ENCODE measurements at places on chromosomes 16 and 17. TPM values are rescaled to one million over a fixed set of nuclear protein-coding genes. Genes with fewer than 3 reads are reported as not detected.

DNA sequence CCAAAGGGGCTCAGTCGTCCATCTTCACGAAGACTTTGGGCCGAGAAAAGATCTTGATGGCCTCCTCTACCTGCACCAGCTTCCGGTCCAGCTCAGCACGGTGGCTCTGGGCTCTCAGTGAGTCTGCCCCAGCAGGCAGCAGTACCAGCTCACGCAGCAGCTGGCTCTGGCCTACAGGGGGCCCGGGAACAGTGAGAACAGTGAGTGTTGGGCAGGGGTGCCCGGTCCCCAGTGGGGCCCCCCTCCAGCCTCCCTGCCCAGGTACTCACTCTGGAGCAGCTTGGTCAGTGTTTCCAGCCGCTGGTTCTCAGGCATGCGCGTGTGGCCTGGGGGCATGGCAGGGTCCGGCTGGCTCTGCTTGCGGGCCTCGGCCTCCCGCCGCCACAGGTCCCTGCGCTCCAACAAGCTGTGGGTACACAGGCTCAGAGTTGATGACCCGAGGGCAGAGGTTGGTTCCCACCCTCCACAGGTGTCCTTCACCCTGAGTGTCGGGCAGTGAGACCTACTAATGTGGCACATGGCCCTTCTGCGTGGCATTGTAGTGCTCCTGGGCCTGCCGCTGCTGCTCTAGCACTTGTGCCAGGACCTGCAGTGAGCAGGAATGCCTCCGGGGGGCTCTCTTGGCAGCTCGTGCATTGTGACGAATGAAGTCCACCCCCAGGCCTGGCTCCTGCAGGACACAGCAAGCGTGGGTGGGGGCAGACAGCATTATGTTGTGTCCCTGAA, 2.6 kb downstream of the PARD6A start:
- no peak for DNase-seq

DNA sequence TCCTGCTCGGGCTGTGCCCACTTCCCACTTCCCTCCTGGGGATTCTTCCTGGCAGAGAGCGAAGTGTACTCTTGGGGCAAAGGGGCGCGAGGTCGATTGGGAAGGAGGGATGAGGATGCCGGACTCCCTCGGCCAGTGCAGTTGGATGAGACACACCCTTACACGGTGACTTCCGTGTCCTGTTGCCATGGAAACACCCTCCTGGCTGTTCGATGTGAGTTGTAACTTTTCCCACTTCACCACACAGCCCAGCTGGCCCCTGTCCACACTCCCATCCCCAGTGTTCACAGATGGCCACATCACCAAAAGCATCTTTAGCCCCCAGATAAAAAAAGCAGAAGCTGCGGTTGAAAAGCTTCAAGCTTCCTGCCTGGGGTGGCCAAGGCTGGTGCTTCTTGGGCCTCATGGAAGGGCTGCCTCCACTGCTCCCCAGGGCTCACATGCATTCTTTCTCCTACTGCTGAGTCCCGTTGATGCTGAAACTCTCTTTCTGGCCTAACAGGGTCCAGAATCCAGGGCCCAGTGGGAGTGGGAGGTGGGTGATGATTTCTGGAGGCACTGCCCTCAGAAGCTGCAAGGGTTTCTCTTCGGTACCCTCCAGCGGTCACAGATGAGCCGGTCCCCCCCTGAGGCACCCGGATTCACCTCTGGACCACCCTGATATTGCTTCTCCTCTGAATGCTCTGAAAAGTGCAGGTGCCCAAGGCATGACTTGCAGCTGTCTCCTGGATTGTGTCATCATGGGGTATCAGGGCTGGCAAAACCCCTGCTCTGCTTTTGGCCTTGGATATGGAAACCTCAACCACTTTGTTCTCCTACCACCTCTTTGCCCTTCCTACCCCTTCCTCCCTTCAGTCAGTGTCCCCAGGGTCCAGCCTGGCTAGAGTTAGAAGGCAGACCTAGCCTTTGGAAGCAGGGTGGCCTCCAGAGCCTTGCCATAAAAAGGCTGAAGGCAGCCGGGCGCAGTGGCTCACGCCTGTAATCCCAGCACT, 2.2 kb upstream of the TRAF4 start:
- no peak for DNase-seq

- no peak for DNase-seq
Observed at GRCh38 chr16:405548-406506, 4.1 kb downstream of the DECR2 start.

DNA sequence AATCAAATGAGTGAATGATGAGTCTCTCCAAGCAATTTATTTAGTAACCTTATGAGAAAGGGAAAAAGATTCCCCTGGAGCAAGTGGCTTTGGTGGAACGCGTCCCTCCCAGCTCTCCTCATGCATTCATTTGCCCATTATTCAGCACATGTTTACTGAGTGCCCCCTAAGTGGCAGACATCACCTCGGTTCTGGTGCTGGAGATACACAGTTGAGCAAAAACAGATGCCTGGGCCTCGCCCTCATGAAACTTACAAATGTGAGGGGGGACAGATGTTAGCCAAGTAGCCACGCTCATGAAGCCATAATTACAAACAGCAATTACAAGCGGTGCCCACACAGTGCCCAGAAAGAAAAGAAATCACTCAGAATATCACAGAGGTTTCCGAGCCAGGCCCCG, 45.1 kb upstream of the CIBAR2 start:
- no peak for DNase-seq

DNA sequence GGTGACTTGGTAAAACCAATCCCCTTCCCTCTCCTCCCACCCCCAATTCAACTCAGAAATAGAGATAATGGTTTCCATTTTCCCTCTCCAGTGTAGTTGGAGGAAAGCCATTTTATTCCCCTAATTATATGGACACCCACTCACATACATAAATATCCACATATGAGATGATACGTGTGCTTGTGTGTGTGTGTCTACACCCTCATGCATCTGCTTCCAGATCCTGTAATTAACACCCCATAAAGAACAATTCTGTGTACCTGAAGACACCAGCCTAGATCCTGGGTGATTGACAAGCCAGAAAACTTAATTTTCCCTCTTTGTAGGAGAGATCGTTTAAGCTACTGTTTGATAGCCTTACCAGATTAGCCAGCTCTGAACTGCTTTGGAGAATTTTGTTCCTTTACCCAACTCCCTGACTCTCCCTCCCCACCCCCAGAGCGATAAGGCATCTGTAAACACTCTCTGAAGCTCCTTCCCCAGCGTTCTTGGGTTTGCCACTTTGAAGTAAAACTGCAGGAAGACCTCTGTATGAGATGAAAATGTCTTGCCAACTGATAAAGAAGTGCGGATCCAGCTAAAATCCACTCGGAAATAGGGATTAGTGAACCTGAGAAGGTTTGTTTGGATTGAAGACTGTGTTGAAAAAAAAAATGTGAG, 175.7 kb downstream of the RGS9 start:
- no peak for DNase-seq

DNA sequence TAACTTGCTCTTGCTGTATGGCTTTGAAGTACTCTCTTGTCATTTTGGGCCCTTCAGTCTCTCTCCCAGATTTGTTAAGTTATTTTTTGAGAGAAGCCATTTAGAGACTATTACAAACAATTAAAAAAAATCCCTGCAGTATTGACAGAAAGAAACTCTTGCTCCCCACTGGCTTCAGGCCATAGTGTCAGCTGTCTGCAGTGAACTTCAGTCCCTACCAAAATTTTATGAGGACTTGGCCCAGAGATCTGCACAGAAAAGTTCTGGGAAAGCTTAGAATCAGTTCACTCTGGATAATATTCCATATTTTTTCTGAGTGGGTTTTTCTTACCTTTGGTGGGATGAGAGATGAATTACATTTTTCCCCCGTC, 30.9 kb upstream of the SUPT4H1 start:
- no peak for DNase-seq

DNA sequence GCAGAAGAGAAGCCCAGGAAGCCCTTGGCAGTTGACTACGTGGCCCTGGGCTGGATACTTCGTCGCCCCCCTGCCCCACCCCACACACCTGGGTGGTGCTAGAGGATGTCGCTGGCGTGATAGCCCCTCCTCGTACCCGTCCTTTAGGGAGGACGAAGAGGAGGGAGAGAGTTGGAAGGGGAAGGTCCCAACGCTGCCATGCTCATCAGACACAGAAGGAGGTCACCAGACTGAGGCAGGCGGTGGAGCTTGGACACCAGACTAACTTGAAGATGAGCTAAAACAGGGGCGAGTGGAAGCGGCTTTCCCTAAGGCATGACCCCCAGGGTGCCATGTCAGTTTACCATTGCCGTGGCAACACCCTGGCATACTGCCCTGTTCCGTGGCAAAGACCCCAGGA, 11.0 kb downstream of the AIPL1 start:
- DNase-seq = no peak

Gene RBFOX1
- not detected for polyA plus RNA-seq

Gene FOXN1
- not detected for polyA plus RNA-seq

Gene CA7
- not detected for polyA plus RNA-seq

Gene SMIM5
- not detected for polyA plus RNA-seq
